ENCODE measurements at places on chromosomes 1 and 21. TPM values are rescaled to one million over a fixed set of nuclear protein-coding genes. Genes with fewer than 3 reads are reported as not detected.

DNA sequence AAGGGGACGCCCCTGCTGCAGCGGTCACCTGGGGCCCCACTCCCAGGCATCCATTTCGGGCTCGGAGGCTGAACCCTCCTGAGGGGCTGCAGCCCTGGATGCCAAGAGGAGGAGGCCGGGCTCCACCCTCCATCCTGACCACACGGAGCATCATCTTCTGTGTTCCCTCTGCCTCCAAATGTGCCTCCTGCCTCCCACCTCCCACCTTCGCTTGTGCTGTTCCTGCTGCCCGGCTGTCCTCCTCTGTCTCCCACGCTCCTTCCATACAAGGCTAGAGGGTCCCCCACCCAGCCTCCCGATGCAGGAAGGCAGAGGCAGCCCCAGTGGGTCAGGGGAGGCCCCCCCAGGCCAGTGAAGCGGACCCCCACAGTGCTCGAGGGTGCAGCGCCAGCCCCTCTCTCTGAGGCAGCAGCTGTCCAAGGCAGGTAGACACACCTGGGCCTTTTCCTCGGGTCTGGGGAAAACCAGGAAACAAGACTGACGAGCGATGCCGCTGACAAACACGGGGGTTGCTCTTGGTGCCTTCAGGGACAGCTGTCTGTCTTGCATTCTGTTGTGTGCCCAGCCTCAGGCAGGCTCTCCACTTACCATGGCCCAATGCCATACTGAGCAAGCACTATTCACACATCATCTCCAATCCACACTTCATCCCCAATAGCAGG is 16.8 kb upstream of the PLEKHG5 start:
- DNase-seq = no peak

DNA sequence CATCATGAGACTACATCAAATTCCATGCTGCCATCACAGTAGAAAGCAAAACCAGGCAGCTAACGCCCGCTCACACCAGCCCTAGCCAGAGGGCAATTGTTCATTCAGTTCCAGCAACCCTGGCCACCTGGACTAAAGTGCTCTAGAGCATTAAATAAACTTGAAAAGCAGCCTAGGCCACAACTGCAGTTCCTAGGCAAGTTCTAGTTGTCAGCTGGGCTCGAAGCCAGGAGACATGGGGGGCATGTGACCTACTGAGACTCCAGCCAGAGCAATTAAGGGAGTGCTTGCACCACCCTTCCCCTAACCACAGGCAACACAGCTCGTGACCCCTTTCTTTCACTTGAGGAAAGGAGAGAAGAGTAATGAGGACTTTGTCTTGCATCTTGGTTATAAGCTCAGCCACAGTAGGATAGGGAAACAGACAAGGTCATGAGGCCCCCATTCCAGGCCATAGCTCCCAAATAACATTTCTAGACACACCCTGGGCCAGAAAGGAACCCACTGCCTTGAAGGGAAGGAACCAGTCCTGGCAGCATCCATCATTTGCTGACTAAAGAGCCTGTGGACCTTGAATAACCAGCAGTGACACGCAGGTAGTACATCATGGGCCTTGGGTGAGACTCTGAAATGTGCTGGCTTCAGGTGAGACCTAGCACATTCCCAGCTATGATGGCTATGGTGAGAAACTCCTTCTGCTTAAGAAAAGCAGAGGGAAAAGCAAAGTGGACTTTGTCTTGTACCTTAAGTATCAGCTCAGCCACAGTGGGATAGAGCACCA is 77.0 kb downstream of the ZZZ3 start:
- no peak for DNase-seq

- no peak for DNase-seq
These were observed 4.1 kb downstream of the ETV3L start for GRCh38 chr1:157095551-157095950.

DNA sequence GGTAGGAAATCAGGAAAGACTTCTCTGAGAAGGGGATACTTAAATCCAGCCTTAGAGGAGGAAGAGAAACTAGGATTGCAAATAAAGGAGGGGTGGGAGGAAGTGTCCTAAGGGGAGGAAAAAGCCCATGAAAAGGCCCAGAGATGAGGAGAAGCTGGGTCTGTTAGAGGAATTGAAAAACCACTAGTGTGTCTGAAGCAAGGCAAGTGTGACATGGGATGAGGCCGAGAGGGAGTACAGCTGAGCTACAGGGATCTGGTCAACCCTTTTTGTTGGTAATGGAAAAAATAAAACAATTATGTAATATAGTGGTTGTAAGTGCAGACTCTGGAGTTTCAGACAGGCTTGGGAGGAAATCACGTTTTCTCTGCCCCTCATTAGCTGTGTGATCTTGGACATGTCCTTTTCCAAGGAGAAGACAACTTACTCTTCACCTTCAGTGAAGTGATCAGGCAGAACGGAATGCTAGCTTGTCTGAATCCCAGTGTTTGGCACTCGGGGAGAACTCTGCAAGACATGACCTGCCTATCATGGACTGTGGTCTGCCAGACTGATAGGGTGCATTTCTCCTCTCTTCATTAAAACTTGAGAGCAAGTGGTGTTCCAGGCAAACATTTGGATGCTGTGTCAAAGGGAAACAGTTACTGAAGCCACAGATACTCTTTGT is 7.4 kb upstream of the S100A10 start:
- no peak for DNase-seq

DNA sequence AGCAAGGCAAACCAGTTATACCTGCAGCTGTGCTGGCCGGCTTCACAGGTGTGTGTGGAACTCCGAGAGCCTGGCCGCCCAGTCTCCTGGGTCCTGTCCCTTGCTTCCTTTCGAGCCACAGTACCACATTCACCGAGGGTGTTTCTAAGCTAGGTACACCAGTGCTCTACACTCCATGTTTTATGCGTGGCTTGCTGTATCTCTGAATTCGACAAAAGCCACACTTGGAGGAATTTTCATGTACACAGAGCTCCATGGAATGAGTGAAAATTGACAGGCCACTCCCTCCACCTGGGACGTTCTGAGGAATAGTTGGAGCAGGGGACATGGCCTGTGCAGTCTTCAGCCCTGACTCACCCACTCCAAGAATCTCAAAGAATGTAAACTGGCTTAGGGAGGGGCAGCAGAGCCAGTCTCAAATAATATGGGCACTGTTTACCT is 14.0 kb downstream of the ETS2 start:
- no peak for DNase-seq

GRCh38 chr21:31566064-31566463 is 93.4 kb upstream of the SOD1 start:
- no peak for DNase-seq

DNA sequence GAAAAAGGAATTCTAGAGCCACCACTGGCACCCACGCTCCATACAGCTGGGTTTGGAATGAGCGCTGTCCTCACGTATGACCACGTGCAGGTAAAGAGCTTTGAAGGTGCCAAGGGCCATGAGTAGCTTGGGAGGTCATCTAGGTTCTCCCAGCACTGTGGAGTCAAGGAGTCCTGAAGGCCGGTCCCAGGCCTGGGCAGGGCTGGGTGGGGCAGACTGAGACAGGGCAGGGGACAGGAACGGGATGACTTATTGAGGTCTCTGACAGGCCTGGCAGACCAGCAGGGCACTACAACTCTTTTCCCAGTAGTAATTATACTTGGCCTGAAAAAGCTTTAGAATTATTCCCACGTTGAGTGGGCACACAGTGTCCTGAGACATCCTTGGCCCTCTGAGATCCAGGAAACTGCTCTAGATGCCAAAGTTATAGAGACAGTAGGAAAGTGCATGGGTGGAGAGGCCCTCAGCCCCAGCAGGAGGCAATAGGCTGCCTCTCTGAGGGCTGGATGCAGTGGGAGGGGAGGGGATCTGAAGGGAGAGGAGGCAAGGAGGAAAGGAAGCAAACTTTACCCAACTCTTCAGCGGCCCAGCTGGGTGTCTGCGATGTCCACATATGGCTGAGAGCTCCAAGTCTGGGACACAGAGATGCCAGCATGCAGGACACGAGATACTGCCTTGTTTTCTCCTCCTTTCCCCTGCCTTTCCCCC is 1.8 kb upstream of the CDA start:
- no peak for DNase-seq

DNA sequence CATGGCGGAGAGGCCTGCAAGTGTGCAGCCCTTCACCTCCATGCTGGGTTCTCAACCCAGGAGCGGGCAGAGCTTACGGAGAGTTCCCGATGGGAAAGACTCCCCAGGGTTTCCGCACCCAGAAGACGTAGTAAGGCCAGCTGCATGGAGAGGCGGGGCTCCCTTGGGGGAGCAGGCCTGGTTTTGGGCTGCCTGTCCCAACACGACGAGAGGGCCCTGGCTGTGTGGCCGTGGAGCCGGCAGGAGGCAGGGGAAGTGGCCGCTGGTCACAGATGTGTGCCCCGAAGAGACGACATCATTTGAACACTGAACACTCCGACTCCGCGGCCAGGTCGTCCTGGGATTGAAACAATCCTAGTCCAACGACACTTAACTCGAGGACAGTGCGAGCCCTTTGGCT is 57.0 kb downstream of the MORN1 start:
- no peak for DNase-seq

GRCh38 chr1:47679826-47680225 is 242.0 kb downstream of the FOXD2 start:
- no peak for DNase-seq

GRCh38 chr1:93888900-93889299 is 9.9 kb upstream of the DNTTIP2 start:
- DNase-seq = peak; percentile 22

Gene CD101
- total RNA-seq = 0.82 TPM

Gene TAS1R1
- not detected for total RNA-seq

Gene DSTYK
- 27.6 TPM for total RNA-seq

Gene RIMS3
- 2.0 TPM for total RNA-seq

Gene ACTL8
- not detected for total RNA-seq
